ENCODE measurements at places on chromosomes 2 and 18.

DNA sequence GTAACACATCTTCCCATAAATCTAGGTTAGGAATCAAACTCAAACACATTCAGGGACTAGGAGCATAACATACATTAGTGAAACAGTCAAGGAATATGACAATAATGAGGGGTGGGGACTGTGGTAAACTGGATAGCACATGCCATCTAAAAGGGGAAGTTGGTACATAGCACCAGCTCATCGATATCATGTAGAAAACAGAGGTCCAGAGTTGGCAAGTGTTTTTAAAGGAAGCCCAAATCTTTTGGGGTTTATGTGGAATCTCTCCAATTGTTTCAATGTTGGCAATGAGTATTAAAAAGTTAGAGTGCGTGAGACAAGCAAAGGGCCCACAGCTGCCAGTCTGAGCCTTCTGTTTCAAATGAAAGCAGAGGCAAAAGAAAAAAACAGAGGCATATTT is 24.4 kb downstream of the KLF7 start:
- no peak for DNase-seq

DNA sequence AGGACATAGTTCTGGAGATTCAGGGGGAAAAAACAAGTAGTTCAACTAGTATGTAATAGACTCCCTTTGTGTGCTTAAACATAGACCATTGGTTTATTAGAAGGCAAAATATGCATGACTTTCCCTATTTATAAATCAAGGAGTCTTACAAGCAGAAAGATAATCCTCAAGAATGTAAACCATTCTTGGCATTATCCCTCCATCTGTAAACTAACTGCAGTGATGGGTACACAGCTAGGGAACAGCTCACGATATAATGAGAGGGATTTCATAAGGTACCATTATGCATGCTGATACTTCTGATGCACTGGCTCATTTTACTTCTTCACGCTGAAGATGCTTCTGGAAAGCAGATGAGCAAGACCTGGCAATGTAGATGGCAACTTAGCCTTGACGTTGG is 878 bp downstream of the FBXO15 start:
- no peak for DNase-seq

DNA sequence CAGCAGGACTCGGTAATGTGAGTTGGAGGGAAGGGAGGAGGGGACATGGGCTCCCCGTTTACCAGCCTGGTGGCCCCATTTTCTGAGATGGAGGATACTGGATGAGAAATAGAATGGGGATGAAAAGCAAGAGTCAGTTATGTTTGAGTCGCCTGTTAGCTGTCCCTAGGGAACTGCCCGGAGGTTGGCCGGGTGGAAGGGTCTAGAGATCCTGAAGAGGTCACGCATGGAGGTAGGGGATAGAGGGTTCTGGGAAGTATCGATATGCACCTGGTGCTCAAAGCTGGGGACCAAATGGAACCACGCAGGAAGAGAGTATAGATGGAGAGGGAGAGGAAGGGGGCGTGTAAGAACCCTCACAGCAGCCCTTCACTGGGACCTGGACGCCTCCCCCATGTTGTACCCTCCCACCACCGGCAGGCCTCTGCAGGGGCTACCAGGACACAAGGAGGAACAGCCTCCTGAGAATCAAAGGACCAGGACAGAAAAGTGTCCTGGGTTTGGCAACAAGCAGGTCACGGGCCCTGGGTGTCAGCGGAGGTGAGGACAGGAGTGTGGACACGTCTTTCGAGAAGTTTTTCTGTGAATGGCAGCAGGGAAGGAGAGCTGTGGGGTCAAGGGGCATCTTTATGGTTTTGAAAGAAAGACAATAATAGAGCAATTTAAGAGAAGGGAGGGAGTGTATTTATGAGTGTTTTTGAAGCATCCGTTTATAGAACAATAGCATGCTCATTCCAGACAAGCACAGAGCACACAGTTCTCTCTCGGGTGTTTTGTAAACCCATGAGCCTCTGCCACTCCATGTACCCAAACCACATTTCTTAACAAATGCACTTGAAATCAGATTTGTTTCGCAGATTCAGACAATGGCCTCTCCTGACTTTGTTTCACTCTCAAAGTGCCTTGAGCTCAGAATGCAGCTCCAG is 132.2 kb downstream of the SMAD7 start:
- no peak for DNase-seq

DNA sequence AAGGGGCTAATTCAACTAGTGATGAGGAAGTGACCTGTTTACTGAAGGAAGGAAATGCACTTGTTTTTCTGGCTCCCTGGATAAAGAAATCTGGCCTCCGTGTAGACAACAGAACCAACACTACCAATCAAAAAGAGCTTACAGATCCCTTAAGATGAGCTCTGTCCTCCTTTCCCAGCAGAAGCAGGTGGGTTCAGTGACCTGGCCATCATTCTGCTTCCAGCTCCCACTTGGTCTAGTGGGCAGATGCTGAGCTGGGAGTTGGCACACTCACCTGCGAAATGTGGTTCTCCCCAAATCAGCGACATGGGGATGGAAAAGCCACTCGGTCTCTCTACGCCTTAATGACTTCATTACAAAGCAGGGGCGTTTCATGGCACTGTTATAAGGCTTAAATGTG is 132.6 kb downstream of the AFF3 start:
- DNase-seq, result no peak

DNA sequence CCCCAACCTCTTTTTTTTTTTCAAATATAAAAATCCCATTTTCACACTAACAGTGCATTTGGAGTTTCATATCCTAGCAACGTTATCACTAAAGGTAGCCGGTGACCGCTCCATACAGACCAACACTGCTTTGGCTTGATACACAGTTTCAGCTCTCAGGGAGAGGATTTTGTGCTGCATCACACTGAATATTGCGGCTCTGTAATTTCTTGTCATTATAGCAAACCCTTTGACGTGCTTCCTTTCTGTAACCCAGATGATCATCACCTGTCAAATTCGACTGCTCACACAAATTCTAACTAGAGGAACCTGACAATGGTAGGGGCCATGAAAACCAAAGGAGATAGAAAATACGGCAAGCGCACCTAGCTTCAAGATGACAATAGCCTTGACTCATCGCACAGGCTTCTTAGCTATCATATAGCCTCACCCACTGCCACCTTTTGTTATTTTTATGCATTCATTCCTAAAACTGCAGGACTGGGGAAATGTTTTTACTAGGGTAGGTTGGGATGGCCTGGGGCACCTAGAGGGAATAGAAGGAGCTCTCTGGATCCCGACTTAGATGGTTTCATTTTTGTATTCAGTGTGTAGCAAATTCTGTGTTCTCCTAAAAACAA is 582.9 kb upstream of the PIK3C3 start:
- DNase-seq, result no peak

DNA sequence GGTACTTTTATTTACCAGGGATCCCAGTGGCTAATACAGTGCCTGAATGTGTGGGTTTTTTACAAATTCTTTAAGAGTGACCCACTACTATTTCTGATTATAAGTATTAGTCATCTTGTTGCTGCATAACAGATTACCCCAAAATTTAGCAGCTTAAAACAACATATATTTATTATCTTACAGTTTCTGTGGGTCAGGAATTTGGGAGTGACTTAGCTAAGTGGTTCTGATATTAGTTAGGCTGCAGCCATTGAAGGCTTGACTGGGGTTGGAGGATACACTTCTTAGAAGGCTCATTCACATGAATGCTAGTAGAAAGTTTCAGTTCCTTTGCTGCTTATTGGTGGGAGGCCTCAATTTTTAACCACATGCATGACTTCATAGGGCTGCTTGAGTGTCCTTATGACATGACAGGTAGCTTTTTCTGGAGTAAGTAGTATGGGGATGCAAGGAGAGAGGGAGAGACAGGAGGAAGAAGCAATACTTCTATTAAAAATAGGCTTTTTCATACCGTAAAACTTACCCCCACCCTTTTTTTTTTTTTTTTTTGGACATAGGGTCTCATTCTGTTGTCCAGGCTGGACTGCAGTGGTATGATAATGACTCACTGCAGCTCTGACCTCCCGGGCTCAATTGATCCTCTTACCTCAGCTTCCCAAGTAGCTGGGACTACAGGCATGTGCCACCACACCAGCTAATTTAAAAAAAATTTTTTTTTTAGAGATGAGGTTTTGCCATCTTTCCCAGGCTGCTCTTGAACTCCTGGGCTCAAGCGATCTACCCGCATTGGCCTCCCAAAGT is 13.3 kb upstream of the POLE4 start:
- DNase-seq, result no peak

GRCh38 chr18:51092117-51092516 is 62.1 kb downstream of the SMAD4 start:
- DNase-seq, result no peak

- DNase-seq, result no peak
These were observed 969.7 kb downstream of the DCDC2C start for GRCh38 chr2:4673025-4673489.

DNA sequence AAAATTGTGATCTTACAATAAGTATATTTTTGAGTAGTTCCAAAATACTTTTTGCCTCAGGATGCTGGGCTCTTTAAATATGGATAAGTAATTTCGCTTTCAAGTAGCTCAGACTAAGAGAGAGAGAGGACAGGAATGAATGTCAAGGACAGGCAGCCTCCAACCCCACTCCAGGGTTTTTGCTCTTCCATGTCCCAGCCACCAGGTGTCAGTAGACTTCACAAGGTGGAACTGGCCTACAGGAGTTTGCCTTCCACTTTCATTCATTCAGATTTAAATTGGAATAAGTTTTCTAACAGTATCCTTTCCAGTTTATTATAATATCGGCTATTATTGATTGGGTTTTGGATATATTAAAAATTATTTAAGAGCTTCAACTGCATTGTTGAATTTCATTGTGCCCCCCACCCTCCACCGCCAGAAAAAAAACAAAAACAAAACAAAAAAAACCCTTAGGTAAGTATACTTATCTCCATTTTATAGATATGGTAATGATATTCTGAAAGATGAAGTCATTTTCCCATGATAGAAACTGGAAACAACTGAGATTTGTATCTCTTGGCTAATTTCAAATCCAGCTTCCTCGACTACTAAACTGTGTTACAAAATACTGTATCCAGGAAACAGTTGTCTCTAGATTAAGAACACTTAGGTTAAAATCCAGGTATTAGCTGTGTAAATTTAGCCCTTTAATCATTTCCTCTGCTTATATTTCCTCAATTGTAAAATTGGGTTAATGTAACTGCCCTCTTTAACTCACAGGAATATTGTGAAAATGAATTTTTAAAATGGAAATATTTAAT is 793.1 kb downstream of the ERBB4 start:
- DNase-seq, result no peak

DNA sequence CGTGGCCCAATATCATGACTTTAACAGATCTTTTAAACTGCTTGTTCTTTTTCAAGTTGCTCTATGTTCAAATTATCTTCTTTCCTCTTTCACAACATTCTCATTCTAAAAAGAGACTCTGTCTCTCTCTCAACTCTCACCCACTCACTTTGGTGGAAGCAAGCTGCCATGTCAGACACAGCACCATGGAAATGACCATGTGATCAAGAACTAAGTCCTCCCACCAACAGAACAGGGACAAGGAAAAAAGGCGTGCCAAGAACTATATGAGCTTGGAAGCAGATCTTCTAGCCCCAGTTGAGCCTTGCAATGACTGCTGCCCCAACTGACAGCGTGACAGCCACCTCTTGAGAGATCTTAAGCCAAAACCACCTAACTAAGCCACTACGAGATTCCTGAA is 23.9 kb downstream of the BAZ2B start:
- no peak for DNase-seq

DNA sequence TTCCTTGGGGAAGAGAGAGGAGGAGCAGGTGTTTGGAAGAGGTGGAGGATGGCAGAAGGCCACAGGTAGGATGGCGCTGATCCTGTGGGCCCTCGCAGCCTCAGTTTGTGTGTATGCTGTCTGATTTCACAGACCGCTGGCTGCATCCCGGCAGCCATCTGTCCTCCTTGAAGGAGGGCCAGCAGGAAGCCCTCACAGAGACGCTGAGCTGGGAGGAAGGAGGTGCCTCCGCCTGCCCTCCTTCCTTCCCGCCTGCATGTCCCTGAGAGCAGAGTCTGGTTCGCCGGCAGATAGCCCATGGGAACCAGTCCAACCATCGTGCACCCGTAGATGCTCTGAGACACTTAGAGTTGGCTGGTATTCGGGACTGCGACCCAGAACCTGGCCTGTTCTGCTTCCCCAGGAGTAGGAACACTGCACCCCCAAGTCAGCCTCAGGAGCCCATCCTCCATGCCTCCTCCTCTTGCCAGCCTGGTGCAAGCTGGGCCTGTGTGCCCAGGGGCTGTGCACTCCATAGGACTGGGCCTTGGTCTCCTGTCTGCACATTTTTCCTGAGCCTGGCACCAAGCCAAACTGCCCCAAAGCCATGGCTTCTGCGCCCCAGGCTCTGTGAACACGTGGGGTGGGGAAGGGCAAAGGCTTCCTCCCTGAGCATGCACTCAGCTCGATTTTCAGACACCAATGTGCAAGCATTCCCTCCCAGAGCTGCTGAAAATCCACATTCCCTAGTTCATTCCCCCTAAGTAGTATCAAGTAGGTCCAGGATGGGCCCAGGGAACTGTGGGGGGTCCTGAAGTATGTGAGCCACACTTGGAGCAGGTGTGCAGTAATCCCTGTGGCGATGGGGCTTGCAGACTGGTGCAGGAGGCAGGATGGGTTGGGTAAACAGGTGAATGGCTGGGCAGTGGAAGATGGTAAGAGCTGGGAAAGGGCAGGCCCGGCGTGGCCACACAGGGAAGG is 115.6 kb downstream of the SEPTIN10 start:
- DNase-seq, result no peak

DNA sequence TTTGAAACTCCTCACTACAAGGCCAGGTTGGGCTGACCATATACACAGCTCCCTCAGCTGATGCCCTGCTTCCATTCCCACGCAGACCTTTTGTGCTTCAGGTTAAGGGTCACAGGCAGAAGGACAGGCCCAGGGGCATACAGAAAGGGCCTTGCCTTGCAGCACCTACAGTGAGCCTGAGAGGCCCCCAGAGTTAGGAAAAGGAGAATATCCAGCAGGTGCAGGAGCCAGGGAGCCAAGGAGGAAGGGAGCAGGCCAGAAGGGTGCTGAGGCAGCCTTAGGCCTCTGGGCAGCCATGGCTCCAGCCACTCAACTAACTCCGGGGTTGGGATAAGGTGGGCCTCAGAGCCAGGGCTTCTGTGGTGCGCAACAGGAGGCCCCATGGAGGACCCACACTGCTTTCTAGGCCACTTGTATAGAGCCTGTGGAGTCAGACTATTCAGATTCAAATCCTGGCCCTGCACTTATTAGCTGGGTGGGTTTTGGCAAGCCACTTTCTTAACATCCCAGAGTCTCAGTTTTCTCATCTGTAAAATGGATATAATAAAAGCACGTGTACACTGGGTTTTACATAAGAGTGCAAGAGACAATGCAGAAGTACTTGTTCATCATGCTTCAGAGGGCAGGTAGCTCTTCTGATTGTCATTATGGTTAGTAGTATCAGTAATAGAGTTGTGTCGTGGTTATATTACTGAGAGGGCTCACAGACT is 214.6 kb upstream of the HAAO start:
- no peak for DNase-seq

- DNase-seq, result no peak
These were observed 71.4 kb upstream of the CELF4 start for GRCh38 chr18:37636831-37637477.

DNA sequence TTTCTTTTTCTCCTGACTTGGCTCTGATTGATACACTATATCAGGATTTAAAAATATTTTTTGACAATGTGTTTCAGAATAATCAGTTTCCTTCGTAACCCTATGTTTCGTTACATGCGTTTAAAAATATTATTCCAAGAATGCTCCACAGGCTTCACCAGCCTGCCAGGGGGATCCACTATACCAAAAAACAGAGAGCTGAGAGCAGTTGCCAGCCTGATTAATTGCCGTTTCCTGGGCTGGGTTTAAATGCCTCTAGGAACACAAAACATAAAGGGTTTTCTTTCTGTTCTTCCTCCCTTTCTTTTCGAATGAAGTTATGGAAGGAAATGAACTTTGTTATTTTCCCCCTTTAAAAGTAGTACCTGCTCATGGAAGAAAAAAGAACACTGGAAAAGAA is 47.9 kb downstream of the LRRFIP1 start:
- no peak for DNase-seq

All from stimulated activated CD4-positive, alpha-beta T cell treated with anti-CD3 and anti-CD28 coated beads, Interleukin-1b, Interleukin-23, amount 100 ng/mL, for 4 hours (primary cell).